ENCODE measurements at places on chromosomes 6 and 20.

DNA sequence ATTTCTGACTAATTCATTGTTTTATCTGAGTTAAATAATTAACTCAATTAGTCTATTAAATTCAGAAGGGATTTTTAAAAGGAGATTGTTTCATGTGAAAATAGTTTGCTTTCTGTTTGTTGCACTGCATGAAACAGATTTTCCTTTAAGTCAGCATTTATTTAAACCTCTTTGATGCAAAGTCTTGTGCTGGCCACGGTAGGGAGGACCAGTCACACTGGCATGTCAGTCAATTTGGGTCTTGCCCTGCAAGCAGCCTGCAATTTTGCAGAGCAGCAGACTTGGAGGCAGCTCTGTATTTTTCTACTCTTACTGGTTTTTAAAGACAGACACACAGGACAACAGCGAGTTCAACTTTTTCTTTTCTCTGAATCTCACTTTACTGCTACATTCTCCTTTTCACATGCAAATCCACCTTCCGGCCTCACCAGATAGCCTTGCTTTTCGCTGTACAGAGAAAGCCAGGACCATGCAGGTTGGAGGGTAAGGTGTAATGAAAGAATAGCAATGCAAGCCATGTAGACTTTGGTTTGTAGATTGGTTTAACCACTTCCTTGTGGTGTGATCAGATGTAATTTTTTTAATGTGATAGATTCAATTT lies 689.9 kb upstream of the AGPAT4 start:
- no peak for DNase-seq

- DNase-seq = no peak
These were observed 19.1 kb downstream of the TRAF3IP2 start for GRCh38 chr6:111586554-111586953.

DNA sequence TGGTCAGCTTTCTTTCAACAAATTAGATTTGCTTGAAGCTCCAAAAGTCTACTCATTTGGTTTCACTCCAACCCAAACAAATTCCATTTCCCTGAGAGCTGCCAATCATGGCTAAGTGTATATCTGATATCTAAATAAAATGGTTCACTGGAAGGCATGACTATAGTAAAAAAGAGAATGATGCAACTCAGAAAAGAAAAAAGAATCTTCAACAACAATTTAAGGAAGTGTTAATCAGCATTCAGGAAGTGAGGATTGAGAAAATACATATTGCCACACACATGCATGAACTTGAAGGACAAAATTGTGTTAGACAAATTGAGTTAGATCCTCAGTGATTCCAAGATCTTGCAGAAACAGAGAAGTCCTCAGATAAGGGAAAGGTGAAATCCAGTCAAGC lies 972.9 kb upstream of the FLRT3 start:
- DNase-seq = no peak

- DNase-seq = no peak
These were observed 128.0 kb upstream of the MCHR2 start for GRCh38 chr6:100121854-100122609.

DNA sequence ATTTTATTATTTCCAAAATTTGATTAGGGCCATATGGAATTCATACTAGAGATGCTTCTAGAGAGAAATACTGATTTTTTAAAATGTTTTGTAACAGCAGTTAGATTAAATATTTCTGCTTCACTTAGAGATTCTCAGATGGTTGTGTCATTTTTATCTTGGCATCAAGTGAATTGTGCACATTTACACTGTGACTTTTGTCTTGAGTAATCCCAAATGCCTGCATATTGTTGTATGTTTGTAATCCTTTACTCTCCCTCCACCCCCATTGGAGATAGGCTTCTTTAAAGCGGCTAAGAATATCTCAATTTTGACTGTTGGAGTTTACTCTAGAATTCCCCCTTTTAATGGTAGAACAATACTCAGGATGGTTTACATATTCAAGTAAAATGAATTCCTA lies 19.0 kb downstream of the STX16 start:
- DNase-seq = no peak

- DNase-seq = no peak
These were observed 72.0 kb upstream of the INSM1 start for GRCh38 chr20:20295621-20296498.

- no peak for DNase-seq
These were observed 74.3 kb downstream of the ARID1B start for GRCh38 chr6:156851454-156851921.

GRCh38 chr6:34049395-34050342 lies 96.2 kb downstream of the GRM4 start:
- DNase-seq = no peak

GRCh38 chr6:38352636-38353035 lies 287.1 kb downstream of the BTBD9 start:
- DNase-seq = no peak

- DNase-seq = no peak
These were observed 1.5 kb downstream of the REPS1 start for GRCh38 chr6:138986578-138986977.

DNA sequence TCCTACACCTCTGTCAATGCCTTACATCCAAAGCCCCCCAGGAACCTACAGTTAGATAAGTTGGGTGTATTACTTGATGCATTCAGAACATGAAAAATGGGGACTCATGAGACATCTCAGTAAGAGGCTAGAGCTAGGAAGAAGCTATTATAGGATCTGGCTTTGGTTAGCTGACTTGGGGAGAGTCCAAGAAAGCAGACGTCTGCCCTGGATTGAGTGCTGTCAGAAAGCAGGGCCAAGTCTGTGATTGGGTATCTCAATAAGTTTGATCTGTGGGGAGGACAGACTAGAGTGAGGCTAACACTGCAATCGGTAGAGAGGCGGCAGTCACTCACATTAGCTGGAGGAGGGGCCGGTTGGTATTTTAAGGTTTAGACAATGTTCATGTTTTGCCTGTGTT lies 79.4 kb upstream of the LRFN2 start:
- DNase-seq = no peak

GRCh38 chr20:52193133-52193532 lies 1.6 kb upstream of the ZFP64 start:
- peak; percentile 19 for DNase-seq

- DNase-seq = peak; percentile 33
These were observed 5.6 kb upstream of the PHACTR3 start for GRCh38 chr20:59598625-59599310.

GRCh38 chr6:27873021-27873940 lies 38.9 kb downstream of the OR2B2 start:
- DNase-seq = no peak

- no peak for DNase-seq
These were observed 15.2 kb downstream of the CTCFL start for GRCh38 chr20:57509665-57510237.

DNA sequence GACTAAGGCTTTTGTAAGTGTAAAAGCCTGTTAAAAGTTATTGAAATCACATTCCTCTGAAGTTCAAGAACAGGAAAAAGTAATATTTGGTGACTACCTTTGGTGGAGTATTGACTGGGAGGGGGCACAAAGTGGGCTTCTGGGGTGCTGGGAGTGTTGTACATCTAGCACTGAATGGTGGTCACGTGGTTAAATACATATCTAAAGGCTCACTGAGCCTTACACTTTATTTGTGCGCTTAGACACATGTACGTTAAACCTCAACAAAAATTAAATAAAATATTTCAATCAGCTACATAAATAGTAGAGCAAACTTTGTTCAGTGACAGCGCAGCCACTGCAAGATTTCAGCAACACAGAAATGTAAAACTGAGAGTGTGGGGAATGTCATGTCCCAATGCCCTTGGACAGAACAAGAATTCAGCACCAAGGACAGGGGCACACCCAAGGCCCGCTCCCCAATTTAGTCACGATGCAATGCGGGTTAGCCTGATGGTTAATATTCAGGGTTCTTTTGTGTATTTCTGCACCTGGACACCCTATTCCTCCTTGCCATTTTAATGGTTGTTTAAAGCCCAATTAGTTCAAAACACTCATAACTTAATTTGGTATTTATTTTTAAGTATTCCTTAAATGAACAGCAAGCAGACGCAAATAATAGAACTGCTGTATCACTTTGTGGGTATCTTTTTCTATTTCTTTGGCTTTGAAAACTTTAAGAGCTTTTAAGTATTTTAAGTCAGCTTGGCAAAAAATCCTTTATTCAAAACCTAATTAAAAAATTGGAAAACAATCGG lies 37.4 kb downstream of the ANGPT4 start:
- DNase-seq = no peak

DNA sequence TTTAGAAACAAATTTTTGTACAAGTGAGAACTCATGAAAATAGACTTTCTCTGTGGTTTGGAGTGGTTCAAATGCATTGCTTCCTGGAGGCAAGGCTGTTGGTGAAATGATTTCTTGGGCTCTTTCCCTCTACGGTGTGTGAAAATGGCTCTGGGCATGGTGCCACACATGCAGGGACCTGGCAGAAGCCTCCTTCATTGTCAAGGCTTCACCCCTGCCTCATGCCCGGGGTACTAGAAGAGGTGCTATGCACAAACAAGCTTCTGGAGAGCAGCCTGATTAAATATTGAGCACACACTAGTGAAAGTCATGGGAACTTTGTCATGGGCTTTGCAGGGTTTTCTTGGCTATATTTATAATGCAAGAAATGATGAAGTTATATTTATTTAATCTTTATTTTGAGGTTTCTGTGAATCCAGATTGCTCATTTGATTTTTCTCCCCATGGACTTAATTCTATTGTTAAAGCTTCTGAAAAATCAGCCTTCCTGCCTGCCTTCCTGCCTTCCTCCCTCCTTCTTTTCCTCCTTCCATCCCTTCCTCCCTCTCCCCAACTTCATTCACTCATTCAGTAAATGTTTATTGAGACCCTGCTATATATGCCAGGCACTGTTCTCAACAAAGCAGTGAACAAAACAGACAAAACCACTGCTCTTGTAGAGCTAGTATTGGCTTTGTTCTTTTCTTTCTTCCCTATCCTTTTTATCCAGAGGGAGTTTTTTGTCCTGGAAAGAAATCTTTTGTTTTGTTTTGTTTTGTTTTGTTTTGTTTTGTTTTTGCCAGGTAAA lies 21.0 kb downstream of the C6orf89 start:
- DNase-seq = no peak

GRCh38 chr20:37687478-37687805 lies 6.4 kb upstream of the CTNNBL1 start:
- DNase-seq = no peak

DNA sequence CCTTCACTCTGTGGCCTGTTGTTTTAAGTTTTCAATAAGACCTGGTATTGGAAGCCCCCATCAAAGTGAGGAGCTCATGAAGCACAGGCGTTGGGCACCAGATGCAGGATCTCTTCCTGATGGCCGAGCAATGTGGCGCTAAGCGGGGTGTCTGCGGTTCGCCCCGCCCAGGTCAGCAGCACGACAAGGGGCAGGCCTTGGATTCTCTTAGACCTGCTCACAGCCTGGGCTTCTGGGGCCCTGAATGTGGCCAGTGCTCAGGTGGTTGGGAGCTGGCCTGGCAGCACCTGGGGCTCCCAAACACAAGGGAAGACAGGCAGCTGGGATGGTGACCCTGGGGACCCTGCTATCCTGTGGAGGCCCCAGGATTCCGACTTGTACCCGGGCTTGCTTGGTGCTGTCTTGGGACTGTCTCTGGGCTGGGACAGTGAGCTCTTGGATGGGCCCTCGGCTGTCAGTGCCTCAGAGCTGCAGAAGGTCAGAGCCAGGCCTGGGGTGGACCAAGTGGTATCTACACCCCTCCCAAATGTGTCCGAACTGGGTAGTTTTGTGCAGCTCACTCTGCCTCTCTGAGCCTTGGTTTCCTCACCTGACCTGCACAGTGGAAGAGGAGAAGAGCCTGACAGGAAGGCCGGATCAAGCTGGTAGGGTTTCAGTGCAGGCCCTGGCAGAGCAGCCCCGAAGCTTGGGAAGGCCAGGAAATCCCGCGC lies 69.1 kb downstream of the PHACTR3 start:
- no peak for DNase-seq

- no peak for DNase-seq
These were observed 1.9 kb upstream of the PPP1R3G start for GRCh38 chr6:5083307-5083583.

GRCh38 chr6:1884313-1884712 lies 274.6 kb downstream of the FOXC1 start:
- DNase-seq = no peak

GRCh38 chr20:25022680-25023079 lies 30.1 kb upstream of the APMAP start:
- no peak for DNase-seq

- DNase-seq = no peak
These were observed 17.7 kb downstream of the OR2A4 start for GRCh38 chr6:131683479-131683878.

DNA sequence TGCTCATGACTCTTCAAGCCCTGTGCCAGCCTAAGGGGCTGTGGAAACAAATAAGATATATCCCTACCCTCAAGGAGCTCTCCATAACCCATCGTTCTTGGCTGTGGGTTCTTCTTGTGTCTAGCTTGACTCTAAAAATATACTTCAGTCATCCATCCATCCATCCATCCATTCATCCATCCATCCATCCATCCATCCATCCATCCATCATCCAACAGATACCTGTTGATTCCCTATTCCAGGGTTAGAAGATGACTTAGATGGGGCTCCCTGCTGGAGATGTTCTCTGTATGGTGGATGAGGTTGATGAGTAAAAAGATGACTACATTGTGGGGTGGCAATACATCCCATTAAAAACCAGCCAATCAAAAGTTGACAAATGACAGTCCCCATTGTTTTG lies 23.5 kb downstream of the HCK start:
- no peak for DNase-seq

DNA sequence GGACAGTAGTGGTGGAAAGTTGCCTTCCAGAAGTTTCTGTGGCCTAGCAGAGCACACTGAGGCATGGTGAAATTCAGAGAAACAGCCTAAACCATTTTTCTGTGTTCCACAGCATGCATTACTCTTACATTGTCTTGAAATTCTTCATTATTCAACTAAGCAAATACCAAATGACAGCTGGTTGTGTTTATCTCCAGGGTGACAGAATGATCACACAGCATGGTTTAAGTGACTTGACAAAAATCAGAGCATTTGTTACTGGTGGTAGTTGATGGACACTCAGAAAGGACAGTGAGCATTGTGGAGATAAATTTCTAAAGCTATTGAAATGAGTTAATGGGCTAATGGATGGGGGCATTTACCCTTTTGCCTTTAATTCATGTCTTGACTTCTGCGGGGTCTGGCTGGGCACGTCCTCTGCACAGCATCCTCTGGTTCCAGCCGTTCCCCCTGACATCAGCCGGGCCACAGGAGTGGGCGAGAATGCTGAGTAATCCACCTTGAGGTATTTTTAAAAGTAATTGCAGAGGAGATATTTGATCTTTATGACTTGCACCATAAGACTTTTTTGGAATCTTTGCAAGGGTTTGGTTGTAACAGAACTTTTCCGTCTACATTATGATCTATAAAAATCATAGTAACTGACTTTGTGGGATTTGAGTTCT lies 78.9 kb upstream of the SCP2D1 start:
- no peak for DNase-seq

GRCh38 chr6:139250296-139251044 lies 41.3 kb downstream of the TXLNB start:
- DNase-seq = peak; percentile 37

- DNase-seq = no peak
These were observed 5.6 kb upstream of the NKAIN4 start for GRCh38 chr20:63259734-63260460.

DNA sequence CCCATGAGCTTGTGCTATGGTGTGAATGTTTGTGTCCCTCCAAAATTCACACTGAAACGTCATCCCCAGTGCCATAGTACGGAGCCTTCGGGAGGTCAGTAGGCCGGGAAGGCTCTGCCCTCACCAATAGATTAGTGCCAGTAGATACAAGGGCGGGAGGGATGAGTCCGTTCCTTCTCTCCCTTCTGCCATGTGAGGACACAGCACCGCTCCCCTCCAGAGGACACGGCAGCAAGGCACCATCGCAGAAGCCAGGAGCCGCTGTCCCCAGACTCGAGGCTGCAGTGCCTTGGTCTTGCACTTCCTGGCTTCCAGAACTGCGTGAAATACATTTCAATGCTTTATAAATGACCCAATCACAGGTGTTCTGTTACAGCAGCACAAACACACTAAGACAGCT lies 39.2 kb upstream of the BHLHE23 start:
- no peak for DNase-seq

Data from NCI-H2171 (cell line).